ENCODE measurements at places on chromosomes 6 and 20. TPM values are rescaled to one million over a fixed set of nuclear protein-coding genes. Genes with fewer than 3 reads are reported as not detected.

Gene SLC22A2
- not detected for total RNA-seq

Gene TINAG
- not detected for total RNA-seq

Gene GPR6
- total RNA-seq, result not detected

Gene DEFB124
- total RNA-seq, result not detected

Gene TCF21
- not detected for total RNA-seq

Gene SLC26A8
- total RNA-seq, result not detected

Gene C20orf144
- total RNA-seq, result 0.07 TPM

Gene CALHM4
- total RNA-seq, result 0.10 TPM
